ENCODE measurements at places on chromosomes 3 and 15.

GRCh38 chr3:84692261-84692660, 266.5 kb upstream of the CADM2 start:
- DNase-seq = no peak

DNA sequence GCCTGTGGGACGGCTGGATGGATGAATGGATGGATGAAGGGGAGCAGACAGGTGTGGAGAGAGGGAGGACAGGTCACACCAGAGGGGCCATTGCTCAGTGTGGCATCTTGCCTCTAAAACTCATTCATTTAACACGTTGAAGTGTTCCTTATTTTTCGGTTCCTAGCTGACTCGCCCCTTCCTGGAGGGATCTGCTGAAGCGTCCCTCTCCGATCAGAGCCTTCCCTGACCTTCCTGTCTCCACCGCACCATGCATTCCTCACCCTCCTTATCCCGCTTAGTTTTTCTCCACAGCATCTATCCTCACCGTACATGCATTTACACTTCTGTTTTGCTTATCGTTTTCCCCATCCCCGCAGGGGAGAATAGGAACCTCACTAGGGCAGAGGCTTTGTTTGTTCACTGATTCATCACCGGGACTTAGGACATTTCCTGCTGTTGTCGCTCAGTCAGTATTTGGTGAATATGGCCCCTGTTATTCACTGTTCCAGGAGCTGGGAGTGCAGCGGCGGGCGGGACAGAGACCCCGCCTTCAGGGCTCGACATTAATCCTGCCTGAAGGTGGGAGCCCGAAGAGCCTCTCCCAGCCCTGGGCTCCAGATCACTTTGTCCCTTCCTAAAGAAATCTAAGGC, 32.0 kb downstream of the FOXL2 start:
- DNase-seq = no peak

DNA sequence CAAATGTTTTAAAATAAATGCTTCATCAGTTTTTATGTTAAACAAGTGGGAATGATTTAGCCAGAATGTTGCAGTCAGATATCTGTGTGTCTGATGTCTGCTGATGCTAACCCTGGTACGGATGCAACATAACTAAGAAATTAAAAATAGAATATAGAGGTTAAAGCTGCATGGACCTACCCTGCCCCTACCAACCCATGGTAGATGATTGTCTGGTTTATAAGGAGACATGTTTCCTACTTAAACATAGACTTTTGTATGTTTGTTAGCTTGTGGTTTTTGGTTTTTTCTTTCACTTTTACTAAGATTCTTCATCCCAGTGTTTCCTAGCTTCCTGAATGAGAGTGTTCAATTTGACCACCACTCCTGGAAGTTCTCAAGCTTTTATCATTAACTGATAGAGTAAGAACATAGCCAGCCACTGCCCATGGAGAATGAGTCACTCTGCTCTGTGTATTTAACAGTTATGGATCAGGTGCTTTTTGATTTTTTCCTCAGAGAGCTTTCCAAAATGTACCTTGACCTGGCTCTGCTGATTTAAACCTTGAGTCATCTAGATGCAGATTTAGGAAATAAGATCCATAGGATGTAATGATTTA, 70.7 kb upstream of the VEPH1 start:
- DNase-seq = no peak

DNA sequence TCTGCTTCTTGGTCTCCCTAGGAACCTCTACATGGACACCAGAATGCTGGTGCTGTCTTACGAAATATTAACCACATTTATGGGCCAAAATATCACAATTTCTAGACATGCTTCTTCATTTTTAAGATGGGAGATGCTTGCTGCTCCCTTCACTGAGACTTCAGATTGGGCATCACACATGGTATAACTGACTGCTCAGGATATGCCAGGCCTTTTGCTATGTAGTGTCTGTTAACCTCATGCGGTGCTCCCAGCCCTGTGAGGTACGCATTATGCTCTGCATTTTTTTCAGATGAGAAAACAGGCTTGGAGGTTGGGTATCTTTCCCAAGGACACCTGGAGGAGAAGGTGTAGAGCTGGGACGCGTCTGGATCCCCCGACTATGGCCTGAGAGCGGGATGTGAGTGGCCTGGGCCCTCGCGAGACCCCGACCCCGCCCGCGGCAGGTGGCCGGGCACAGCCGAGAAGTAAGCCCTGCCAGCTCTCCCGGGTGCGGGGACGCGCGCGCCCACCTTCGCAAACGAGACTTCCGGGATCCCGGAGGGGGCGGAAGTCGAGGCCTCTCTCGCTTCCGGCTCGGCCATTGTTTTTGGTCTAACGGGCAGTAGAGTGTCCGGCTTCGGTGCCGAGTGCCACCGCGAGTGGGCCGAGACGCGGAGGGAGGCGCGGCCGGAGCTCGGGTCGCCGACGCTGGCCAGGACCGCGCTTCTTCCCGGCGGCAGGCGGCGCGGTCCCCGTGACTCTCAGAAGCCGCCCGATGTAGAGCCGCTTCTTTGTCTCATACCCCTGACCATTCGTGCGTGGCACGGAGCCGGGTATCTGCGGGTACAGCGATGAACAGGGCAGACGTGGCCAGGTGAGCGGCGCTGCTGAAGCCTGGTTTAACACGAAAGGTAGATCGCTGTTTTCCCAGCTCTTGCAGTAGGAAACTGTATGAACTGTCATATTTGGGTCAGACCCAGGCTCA, at the start of gene ZKSCAN7:
Gene ZKSCAN7 (plus strand): TSS at position 568 of the 967 bp plus-strand sequence. CDS start 1,855 bp downstream, outside the sequence.
- DNase-seq = peak; percentile 84

DNA sequence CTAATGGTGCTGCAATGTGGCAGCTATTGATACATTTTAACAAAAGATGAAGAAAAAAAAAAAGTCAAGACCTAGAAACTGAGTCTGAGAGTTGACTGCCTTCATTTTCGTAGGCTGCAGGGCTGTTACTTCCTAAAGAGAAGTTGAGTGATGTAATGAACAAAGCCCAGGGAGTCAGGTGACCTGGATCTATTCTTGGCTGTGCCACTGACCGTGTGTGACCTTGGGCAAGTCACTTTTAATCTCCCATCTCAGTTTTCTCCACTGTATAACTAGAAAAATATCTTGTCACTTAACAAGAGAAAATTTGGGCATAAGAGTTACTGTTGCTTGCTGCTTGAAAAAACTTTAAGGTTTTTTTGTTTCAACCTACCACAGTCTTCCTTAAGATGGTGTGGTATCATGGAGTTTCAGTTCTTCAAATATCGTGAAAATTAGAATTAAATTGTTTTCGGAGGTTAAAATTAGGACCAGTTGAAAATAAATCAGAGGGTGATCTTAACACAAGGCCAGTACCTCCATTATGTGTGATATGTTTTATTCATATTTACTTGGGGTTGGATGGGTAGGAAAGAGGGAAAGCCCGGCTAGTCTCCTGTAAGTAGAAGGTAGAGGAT, 5.8 kb downstream of the FMN1 start:
- DNase-seq = no peak

DNA sequence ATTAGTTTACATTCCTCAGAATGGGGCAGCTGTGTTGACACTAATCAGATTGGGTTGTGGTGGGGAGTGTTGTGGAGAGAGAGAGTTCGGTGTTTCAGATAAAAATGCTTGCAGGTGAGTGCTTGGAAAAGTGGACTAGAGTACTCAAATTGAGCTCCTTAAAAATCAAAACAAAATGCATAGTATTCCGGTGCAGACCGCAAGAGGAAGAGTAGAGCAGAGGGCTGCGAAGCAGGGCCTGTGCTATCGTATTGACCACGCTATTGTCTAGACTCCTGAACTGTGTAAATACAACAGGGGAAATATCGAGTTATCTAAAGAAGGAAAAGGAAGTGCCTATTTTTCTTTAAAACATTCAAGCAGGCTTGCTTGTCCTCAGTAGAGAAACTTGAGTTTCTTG, 159.5 kb downstream of the TP63 start:
- no peak for DNase-seq

DNA sequence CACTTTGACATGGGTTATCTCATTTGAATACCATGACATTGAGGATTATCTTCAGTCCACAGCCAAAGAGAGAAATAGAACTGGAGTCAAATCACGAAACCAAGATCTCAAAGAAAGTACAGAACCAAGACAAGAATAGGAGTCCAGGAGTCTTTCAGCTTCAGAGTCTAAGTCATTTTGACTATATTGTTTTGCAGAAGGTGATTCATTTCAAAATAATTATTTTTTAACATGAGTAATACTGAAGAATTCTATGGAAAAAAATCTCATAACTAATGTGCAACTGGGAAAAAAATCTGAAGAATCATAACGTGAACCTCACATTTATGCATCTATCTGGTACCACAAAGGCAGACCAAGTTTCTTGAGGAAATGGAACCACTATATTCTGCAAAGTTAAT, 60.3 kb downstream of the UBE3A start:
- DNase-seq = no peak

- no peak for DNase-seq
Observed at GRCh38 chr15:69393831-69394491, 20.2 kb upstream of the KIF23 start.

GRCh38 chr3:49661281-49661680, 12.9 kb upstream of the APEH start:
- no peak for DNase-seq
